Stimulated activated CD8-positive, alpha-beta memory T cell treated with anti-CD3 and anti-CD28 coated beads, Interleukin-15, amount 100 ng/mL, for 24 hours (primary cell): ENCODE measurements at places on chromosomes 4 and X.

DNA sequence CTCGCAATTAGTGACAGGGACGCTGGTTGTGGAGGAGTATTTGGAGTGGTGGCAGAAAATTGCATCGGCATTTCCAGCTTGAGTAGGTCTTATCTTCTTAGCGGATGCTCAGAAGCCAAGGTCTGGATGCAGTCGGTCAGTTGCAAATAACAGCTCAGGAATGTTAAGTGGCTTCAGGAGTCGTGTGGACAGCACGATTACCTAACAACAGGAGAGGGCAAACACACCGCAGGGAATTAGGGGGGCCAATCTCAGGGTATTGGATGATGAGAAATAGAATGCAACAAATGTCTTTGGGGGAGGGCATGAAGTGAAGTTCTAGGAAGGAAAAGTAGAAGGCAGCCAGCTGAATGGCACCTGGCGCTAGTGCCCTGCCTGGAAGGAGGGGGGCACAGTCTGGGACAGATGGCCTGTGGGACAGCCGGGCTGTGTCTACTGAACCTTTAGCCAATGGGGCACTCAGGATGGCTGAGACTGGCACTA, 11.8 kb downstream of the RASL11B start:
- DNase-seq: no peak

- DNase-seq: no peak
Observed at GRCh38 chr4:4871573-4872313, 12.3 kb downstream of the MSX1 start.

- no peak for DNase-seq
Observed at GRCh38 chrX:43862434-43862833, 19.8 kb downstream of the MAOB start.

GRCh38 chr4:140720387-140721304, 35.5 kb downstream of the TBC1D9 start:
- DNase-seq: no peak

- no peak for DNase-seq
Observed at GRCh38 chr4:5218376-5219069, 167.2 kb downstream of the STK32B start.

GRCh38 chr4:53782458-53782845, 191.2 kb upstream of the LNX1 start:
- no peak for DNase-seq

DNA sequence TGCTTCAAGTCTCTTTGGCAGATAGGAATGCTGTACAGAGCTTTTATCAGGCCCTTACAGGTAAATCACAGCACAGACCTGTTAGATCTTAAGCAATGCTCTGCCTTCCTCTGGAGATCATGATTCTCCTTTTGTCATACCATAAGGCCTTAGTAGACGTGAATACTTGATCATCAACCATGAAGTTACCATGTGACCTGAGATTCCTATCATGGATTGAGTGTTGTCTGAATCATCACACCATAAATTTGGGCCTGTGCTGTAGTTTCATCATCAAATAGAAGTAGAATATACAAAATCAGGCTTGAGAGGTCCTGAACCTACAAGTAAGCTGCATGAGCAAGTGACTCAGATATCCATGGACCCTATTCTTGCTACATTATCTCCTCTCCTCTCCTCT, 466.8 kb upstream of the INTU start:
- no peak for DNase-seq

DNA sequence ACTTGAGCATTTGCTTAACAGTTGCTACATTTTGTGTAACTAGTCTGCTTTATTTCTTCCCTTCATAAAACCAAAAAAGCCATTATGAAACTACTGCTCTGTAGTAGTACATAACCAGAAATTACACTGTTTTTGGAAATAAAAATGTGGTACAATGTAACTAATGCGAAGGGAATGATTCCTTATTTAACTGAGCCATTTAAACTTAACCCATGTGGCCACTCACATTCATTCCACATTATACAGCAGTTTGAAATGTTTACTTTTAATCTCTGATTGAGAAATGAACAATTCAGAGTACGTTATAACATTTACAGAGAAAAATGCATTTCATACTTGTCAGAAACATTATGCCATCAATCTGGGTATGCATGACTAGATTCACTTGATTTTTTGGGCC, 94.2 kb downstream of the NYX start:
- no peak for DNase-seq

DNA sequence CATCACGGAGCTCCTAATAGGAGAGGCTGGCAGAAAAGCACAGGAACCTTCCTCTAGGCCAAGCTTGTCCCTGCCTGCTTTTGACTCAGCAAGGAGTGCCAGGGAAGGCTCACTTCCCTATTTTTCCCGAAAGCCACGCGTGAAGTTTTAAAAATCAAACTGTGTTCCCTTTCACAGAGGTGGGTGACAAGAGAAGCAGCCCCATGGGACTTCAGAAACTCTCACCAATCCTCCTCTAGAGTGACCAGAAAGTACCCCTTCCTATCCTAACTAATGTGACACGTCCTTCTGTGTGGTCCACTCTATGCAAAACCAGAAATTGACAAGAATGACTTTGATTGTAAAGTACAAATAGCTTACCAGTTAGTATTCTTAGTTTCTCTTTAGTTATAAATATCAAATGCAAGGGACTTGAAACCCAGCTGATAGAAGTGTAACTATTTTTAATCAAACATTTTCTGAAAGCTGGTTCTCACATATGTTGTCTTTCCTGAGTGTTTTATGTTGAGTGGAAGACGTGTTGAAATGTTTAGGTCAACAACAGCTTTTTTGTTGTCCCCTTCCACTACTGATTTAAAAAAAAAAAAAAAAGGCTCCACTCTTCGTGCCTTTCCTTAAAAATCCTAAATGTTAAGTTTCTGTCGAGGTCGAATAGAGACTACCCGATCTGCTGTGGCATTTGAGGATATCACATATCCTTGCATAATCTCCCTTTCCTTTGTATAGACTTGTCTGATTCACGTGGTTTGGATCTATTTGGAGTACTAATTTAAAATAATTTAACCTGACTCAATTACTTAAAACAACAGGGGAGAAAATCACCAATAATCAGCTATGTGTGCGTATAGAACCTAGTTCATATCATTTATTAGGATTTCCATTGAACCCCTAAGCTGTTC, 42.1 kb downstream of the NFKB1 start:
- DNase-seq: no peak

DNA sequence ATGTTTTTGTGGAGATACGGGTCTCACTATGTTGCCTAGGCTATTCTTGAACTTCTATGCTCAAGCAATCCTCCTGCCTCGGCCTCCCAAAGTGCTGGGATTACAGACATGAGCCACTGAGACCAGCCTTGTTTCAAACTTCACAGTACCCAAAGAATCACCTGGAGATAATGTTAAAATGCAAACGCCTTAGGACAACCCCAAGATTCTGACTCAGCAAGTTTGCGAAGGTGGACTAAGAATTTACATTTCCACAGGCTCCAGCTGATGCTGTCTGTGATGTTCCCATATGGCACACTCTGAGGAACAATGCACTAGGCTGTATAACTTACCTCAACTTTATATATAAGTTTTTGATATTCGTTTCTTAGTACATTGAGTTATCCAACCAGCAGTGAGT, 984 bp upstream of the STATH start:
- DNase-seq: no peak

DNA sequence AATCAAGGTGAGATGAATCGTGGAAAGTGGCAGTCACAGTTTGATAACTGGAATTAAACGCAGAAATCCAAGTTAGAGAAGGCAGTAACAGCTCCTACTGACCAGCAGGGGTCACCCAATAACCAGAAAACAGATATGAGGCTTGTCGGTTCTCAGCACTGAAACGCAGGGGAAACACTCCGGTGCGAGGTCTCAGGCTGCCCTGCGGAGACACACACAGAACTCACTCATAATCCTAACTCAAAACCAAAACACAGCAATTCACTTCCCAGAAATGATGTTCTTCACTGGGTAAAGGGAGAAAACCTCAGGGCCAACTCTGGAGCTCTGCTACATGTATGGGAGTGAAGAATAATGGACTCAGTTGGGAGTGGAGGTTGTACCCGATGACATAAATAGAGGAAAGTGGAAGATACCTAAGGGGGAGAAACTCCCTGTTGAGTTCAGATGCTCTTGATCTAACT, 384.4 kb downstream of the RAPGEF2 start:
- no peak for DNase-seq

DNA sequence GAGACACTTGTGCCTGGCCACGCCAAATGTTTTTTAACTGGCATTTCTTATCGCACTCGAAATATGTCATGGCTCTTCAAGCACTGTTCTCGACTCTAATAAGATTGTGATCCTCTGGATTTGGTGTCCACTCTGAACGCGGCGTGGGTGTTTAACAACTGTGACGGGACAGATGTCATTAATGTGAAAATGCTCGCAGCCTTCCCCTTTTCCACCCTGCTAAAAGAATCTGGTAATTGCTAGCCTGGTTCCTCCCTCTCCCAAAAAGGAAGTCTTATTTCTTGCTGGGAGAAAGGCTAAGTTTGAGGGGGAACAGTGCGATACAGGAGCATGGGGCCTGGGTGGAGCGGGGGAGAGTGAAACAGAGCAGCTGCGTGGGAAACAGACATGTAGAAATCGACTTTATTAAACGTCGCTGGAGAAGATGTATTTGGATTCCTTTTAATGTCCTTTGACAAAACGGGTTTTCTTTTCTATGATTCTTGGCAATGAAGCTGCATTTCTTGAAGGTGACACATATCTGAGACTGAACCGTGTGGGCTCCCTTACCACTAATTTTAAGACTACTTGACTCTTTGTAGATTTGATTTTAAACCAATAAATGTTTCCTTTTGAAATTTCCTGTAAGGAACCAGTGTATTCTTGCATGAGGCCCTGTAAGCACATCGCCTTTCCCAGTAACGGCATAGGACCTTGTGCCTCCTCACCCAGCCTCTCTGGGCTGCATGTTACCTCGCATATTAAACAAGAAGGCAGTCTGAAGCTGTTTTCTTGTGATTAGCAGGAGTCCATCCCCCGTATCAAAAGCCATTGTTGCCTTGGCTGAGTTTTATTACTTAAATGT, 17.8 kb downstream of the TBC1D1 start:
- no peak for DNase-seq

GRCh38 chrX:153945956-153946943, 1.8 kb upstream of the RENBP start:
- no peak for DNase-seq

DNA sequence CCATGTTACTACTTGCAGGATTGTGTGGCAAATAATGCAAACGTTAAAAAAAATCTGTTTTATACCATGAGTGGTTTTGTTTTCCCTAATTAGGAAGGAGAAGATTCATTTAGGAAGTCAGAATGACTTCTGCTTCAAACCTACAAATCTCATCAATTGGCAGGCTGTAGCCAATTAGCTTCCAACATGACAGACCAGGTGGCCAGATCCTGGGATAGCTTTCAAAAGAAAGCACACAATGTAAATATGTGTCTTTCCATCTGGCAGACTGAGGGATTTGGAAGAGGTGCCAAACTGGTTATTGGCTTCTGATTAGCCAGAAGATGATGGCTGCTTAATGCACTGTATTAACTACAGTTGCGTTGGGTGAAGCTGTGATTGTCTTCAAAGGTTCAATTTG, 432.8 kb downstream of the ANKRD50 start:
- no peak for DNase-seq

GRCh38 chr4:47221721-47222120, 190.4 kb downstream of the GABRB1 start:
- no peak for DNase-seq

DNA sequence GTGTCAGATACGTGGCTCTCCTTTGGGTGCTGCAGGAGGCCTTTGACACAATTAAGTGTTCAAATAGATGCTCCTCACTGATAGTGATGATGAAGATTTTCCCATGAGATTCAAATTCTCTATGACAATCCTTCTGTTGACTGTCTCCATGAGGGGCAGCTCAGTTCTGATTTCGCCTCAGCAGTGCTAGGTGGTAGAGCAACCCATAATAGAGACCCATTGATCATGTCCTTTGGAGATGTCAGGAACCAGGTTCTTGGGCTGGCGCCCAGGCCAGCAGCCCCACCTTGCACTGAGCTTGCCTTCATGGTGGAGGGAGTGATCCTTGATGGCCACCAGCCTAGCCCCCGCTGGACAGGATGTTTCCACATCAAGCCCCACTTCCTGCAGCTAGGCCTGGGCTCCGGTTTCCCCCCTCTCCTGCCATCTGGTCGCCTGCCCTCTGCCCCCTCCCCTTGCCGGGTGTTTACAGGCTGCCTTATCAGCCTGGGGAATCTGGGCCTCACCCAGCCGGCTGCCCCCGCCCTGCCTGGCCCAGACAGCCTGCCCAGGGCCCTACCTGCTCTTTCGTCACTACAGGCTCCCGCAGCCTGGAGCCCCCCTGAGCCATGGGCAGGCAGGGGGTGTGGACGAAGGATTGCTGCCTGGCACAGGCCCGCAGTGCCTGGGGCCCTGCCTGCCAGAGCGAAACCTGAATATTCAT, 12.6 kb downstream of the ELF4 start:
- DNase-seq: no peak

GRCh38 chr4:186481998-186482790, 73.2 kb downstream of the MTNR1A start:
- no peak for DNase-seq

DNA sequence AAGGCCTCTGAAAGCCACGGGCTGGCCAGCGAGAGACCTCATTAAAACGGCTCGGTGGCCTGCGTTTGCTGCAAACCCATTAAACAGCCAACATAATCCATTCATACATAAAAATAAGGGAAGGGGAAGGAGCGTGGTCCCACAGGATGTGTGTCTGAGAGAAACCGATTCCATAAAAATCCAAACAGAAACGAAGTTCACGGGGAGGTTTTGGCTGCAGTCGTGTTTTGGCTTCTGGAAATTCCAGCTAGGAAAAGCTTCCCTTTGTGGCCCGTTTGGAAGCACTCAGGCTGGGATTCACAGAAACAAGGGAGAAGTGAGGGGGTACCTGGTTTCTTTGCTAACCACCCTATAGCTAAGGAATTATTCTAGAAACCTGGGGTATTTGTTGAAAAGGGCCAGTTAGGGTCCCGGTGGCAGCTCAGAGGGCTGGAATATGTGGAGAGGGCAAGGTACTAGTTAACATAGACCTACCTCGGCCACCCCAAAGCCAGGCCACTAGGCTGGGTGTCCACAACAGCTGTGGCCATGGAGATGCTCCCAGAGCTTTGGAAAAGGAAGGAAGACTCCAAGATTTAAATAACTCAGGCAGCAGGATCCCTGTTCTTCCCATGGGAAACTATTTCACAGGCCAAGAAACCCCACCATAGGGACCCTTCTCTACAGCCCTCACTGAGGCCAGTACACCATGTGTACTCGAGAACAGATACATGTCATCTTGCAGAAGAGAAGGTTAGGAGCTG, 166.8 kb downstream of the BCOR start:
- DNase-seq: no peak

GRCh38 chr4:90375081-90375480, 247.9 kb downstream of the CCSER1 start:
- no peak for DNase-seq
